ENCODE measurements at places on chromosomes 7 and 10.

DNA sequence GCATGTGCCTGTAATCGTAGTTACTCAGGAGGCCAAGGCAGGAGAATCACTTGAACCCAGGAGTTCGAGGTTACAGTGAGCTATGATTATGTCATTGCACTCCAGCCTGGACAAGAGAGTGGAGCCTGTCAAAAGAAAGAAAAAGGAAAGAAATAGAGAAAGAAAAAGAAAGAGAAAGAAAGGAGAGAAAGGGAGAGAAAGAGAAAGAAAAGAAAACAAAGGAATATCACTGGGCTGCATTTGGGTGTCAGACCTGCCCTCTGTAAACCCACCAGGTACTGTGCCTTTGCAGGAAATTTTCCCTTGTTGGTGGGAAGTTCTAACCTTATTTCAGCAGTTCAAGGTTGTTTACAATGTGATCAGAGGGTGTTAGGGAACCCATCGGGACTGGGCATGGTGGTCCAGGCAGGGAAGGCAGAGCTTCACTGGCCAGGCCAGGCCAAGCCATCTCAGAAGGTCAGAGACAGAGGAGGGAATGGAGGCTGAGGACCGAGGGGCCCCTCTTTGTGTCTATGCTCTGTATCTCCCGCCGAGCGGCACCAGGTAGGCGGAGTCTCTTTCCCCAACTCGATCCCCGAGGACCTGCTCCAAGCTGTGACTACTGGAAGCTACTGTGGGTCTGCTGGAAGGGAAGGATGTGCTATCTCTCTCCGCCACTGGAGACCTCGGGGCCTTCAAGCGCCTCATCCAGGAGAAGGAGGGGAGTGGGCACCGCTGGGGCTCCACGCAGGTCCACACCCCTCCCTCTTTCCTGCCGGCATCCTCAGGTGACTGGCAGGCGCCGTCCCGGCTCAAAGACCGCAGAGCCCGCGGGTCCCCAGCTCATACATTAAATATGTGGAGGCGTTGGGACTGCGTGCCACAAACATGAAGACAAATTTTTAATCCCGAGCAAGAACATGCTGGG is 15.2 kb upstream of the KAZALD1 start:
- no peak for DNase-seq

GRCh38 chr7:115013886-115014285 is 92.0 kb downstream of the MDFIC start:
- DNase-seq: no peak

GRCh38 chr7:8305625-8306388 is 43.8 kb upstream of the ICA1 start:
- no peak for DNase-seq

DNA sequence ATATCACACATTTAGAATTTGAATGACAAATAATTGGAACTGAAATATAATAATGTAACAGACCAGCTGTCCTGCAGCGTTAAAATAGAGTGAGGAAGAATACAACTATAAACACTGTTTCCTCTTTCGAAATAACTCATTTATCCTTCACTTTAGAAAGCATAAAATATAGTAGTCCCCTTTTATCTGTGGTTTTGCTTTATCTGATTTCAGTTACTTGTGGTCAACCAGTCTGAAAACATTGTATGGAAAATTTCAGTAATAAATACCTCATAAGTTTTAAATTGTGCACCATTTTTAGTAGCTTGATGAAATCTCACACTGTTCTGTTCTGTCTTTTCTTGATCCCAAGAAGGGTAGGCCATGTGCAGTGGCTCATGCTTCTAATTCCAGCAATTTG is 31.7 kb downstream of the POLR1F start:
- no peak for DNase-seq

DNA sequence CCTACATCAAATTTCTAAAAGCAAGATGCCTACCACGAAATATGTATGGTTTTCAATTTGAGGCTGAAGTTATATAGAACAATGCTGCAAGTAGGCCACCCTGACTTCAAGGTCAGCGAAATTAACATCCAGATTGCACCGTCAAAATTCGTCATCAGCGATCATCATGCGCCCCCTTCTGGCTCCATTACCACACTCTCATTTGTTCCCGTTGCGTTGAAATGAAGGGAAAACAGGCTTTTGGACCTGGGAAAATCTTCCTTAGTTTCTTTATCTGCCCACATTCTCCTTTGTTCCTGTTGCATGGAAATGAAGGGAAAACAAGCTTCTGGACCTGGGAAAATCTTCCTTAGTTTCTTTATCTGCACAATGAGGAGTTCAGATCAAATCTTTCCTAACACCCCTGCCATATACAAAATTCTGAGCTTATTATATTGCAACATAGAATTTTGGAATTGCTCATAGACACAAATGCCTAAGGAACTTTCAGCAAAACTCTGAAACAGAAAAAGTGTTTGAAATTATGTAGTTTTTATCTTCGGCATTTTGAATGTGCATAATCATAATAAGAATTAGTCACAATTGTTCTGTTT is 98.2 kb upstream of the PRKCQ start:
- peak; percentile 53 for DNase-seq

- DNase-seq: no peak
Observed at GRCh38 chr10:67250686-67251085, 324.9 kb downstream of the LRRTM3 start.

DNA sequence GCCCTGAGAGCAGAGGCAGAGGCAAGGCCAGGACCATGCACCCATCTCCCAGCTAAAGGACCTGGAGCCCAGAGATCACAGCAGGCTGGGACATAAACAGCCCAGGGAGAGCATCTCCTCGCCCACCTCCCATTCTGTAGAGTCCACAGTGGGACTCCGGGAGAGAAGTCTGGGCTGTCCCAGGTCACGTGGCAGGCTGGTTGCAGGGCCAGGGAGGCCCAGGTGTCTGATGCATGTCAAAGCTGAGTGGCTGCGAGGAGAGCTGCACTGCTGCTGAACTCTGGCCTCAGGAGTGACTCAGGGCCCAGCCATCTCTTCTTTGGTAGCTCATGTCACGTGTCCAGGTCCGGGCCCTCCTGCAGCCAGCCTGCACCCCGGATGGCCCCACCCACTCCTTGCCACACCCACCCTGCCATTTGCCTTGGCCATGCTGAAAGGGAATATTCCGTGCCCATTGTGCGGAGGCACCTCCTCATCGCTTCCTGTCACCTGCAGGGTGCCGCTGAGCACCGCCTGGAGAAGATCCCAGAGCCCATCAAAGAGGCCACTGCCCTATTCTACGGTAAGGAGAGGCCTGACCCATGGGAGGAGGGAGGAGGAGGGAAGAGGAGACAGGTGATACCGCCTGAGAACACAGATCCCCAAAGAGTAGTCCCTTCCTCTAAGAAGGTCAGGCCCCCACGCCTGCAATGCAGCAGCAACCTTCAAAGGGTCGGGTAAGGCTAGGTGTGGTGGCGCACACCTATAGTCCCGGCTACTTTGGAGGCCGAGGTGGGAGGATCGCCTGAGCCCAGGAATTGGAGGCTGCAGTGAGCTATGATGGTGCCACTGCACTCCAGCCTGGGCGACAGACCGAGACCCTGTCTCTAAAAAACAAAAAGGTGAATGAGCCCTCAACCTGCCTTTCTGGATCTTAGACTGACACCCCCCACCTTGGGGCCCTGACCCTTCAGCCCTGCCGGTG is 12.6 kb upstream of the SH2B2 start:
- DNase-seq: no peak

DNA sequence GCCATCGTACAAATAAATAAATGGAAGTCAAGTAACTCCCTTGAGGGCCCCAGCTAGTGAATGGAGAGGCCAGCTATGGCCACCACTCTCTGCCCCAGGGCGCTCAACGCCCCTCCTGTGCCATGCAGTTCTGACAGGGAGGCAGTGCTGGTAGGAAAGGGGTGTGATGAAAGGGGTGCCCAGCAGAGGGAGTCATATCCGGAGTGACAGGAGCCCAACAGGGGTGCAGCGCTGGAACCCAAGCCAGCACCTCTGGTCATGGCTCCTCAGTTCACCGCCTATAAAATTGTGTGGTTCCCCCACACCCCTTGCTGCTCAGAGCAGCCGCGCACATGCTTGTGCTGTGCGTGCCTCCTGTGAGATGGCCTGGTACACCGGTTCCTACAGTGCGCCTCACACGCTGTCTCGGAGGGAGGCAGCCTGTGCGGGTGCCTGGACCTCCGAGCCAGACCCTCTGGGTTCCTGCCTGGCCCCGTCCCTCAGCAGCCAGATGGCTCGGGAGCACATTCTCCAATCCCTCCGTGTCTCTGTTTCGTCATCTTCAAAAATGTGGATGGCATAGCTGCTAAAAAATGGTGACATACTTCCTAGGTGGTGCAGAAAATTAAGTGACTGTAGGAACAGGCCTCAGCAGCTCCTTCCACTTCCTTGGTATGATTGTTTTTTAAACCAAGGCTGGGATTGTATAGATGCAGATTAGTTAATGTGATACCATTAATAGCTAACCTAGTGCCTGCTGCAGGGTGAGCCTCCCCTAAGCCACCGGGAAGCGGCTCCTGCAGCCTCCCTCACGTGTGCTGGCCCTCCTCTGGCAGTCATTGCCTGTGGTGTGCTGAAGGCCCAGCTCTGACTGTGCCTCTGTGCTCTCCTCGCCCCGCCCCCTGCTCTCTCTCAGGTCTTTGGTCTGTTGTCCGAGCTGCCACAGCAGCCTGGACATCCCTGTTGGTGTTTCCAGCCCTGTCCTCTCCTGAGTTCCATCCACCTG is 125.8 kb downstream of the EGFR start:
- no peak for DNase-seq
